Activated CD8-positive, alpha-beta memory T cell treated with anti-CD3 and anti-CD28 coated beads for 1 hour (primary cell): ENCODE measurements at places on chromosomes 3 and 15.

DNA sequence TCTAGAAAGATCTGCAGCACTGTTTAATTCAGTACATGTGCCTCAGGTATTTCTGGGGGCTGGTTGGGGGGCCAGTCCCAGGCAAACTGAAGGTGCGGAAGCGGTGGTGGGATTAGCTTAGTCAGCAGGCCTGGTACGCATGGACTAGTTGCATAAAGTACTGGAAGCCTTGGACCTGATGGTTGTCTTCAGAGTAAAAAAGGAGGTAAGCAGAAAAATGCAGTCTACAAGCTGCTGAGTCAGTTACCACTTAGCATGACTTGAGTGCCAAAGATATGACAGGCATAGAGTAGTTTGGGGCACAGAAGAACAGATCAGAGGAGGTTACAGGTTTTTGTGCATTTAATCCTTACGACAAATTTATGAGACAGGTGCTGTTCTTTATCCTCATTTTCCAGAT lies 19.9 kb upstream of the GOLGA8J start:
- no peak for DNase-seq

DNA sequence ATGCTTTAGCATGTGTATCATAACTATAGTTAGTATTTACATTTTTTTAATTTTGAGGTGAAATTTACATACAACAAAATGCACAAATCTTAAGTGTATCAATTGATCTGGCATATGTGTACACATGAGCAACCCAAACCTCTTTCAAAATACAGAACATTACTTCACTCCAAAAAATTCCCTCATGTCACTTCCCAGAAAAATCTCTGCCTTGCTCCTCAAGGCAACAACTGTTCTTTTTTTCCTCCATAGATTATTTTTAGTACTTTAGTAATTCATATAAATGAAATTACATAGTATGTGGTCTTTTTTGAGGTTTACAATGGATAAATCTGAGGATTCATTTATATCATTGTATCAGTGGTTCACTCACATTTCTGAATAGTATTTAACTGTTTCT lies 84.9 kb downstream of the TRIM42 start:
- no peak for DNase-seq

GRCh38 chr3:104873331-104873730 lies 493.4 kb upstream of the ALCAM start:
- DNase-seq: no peak

DNA sequence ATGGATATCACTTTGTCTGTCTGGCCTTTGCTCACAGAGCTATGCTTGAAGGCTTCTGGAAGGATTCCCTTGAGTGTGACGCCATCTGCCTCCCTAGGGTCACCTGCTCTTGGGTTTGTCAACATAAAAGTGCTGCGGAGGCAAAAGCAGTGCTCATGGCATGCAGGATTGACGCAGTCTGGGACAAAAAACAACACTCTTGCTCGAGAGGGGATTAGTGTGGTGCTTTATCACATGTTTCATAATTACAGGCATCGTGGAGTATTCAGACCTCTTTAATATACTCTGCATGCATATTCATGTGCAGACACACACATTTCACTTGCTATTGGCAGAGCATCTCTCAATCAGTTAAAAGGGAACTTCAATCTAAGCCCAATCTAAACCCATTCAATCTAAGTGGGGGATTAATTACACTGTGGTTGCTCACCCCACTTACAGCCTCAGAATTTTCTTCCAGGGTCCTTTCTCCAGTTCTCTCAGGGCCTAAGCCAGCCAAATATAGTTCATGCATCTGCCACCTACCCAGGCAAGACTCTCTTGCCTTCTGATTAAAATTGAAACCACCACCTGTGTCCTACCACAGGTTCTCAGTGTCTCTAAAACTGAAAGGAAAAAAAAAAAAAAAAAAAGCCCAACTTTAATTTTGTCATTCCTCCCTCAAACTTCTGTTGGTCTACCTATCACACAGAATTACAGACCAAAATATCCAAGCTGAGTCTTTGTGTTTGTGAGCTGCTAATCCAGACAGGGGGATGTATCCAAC lies 75.6 kb downstream of the BFSP2 start:
- DNase-seq: no peak

DNA sequence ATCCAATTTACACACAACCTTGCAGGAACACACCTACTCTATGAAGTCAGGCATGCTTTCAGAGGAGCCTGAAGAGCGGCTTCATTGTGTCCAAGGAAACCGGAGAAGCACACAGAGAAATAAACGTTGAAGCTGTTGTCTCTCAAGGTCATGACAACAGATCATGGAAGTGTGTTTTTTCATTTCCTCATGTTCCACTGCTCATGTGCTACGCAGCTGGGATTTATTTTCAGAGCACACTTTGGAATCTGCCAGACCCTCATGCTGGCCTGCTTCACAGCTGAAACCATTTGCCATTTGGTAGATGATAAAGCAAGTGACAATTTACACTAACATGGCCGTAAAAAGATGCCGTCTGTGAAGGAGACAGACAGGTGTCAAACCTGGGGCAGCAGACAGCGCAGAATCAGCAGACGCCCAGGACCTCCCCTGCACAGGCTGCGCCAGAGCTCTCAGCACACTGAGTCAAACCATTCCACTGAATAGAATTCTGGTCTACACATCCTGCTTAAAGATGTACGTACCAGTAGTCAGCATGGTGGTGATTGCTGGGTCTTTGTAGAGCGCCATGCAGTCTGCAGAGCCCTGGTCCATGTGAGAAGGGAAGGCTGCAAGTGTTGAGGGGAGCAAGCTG lies 99.3 kb downstream of the ARNT2 start:
- no peak for DNase-seq

DNA sequence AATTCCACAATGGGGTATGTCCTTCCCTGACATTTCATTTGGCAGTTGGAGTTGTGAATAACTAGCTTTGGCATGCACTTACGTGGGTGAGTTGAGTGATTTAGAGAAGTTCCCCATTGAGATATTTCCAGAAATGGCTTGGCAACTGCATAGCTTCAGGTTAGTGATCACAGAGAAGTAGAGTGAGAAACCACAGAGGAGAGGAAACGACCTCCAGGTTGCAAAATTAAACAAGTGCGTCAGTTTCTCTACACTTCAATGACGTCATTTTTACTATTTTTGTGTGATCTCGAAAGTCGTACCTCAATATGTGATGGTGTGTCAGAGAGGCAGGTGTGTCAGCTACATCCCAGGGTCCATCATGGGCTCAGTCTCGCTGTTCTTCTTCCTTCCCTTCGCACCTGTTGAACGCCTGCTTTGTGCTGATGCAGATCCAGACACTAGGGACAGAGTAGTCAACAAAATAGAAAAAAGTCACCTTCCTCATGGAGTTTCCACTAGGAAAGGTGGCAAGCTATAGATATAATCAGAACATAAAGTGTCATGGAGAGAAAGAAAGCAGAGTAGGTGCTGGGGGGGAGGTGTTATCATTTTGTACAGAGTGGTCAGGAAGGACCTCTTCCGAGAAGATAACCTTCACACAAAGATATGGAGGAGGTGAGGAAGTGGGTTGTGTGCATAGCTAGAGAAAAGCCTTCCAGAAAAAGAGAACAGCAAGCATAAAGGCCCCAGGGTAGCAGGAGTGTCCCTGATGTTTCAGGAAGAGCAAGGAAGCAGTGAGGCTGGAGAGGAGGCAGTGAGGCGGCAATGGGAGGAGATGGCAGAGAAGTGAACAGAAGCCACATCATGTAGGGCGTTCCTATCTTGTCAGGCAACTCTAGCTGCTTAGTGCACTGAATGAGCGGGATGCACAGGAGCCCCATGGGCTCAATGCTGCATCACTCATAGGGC lies 75.6 kb downstream of the MCTP2 start:
- DNase-seq: no peak

DNA sequence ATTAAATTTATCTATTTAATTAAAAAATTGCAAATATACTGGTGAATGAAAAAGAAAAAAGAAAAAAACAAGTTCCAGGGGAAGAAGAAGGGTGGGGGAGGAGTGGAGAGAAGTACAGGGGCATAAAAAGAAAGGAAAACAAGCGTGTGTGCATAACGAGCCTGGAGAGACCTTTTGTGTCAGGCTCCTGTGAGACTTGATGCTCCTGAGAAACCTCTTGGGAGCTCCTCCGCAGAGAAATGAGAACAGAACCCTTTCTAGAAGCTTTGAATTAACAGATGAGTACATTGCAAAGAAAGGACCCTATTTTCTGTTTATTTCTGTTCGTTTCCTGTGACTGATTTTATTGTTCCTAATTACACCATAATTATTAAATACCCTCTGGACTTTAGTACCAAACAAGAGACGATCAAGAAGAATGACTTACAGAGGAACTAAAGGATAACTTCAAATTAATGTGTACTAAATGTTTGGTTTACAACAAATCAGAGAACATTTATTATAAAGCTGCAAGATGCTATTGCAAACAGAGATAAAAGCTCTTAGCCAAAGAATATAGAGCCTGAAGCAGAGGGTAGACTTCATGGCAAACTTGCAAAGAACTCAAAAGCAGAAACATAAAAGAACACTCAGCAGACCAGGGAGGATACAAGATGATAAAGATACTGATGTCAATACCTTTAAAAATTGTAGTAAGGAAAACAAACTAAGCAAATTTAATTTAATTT lies 74.7 kb downstream of the DPPA2 start:
- DNase-seq: no peak

DNA sequence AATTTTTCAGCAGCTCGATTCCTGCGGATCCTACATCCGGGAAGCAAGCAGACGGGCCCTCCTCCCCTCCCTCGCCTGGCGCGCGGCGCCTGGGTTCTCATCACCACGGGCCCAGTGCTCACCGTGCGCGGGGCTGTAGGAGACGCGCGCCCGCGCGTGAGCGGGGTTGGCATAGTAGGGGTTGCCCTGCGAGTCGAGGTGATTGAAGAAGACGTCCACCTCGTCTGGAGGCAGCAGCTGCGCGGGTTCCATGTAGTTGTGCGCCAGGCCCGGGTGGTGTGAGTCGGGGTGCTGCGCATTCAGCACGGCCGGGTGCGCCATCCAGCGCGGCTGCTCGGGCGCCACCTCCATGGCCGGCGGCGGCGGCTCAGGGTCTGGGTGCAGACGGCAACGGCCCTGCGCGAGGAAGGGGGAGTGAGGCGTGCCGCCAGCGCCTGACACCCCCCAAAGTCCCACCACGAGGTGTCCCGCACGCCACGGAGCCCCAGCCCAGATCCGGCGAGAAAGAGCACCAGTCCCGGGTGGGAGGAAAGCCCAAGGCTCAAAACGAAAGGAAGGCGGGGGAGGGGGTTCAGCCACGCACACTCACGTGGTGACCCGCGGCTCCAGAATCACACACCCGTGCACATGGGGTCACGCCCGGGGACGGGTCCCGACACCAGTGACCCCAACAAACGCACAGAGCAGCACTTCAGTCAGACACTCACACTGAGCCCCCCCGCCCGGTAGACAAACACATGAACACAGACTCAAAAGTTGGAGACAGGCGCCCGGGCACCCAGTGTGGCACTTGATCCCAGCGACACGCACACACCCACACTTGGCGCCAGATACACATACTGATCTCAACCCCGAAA lies 6.1 kb downstream of the GATA2 start:
- DNase-seq: no peak

DNA sequence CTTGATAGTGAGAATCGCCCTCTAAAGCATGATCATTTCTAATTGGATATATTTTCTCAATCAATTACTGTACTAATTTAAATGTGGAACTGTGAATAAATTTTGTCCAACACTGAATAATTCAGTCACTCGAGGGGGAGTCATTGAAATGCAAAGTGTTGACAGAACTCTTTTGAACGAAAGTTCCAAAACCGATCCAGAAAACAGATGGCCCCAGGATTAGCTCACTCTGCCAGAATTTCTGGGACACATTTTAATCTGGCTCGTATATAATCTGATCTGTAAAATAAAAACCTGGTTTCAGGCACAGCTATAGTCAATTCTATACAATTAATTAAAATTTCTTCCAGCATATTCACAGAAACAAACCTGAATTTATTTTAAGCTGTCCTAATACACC lies 580.4 kb downstream of the ROBO1 start:
- no peak for DNase-seq

- DNase-seq: no peak
Observed at GRCh38 chr15:96089405-96090058, 241.0 kb upstream of the NR2F2 start.

DNA sequence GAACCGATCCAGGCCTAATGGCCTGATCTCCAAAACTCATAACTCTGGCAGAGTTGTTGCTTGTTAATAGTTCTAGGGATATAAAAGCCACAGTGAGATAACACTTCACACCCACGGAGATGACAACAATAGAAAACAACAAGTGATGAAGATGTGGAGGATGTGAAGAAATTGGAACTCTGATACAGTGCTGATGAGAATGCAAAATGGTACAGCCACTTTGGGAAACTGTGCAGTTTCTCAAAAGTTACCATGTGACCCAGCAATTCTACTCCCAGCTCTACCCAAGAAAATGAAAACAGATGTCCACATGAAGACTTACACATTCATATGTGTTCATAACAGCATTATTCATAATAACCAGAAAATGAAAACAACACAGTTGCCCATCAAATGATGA lies 3.8 kb downstream of the CMTM7 start:
- DNase-seq: no peak

GRCh38 chr3:37519661-37520060 lies 342.0 kb upstream of the CTDSPL start:
- DNase-seq: no peak

- no peak for DNase-seq
Observed at GRCh38 chr15:27101982-27102381, 131.0 kb downstream of the GABRG3 start.

DNA sequence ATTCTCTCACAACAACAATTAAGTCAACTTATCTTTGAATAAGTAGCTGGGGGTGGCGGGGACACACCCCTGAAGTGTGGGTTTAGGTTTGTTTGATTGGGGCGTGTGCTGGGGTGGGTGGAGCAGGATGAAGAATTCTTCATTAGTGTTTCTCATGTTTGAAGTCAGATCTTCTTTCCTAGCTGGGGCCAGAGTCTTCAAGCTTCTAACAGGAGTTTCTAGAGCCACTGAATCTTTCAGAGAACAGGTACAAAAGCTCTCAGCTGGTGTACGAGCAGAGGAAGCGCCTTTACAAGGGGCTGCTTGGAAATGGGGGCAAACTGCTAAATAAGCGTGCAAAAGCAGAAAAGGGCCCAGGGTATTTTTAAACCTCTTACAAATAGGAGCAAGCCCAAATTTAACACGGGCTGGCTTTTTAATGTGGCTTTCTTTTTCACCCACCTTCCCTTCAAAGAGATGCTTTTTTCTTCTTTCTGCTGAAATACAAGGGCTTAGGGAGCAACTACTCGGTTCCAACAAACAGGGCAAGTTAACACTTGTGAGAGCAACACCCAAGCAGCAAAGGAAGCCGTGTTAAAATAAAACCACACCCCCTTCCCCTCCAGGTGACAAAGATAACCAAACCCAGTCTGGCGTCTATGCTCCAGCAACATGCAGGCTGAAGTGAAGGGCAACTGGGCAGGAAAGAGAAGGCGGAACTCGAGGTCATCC lies 86.9 kb upstream of the RASGRP1 start:
- DNase-seq: peak; percentile 18
